Activated naive CD4-positive, alpha-beta T cell treated with Interleukin-2 at 50 U/mL for 16 hours (primary cell): ENCODE measurements at places on chromosomes 2 and 18.

DNA sequence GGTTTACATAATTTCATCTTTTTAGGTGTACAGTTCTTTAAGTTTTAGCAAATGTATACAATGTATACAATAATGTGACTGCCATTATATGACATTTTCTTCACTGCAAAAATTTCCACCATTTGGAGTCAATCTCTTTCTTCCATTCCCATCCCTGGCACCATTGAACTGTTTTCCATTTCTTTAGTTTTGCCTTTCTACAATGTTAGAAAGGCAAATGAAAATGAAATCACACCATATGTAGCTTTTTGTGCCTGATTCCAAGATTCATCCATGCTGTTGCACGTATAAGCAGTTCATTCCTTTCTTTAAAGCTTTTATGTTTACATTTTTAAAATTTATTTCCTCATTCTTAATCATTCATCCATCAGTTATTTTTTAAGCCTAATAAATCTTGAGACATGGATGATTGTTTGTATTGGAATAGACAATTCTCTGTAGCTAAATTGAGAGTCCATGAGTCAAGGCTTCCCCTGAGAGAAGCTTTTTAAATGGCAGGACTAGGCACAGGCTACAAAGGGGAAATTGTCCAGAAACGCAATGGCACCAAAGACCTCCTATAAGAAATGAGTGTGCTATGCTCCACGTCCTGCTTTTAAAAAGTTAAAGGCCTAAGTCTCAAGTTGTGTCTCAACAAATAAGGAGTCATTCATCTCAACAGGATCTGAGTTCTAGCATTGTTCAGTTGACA lies 8.7 kb upstream of the COL5A2 start:
- no peak for DNase-seq

DNA sequence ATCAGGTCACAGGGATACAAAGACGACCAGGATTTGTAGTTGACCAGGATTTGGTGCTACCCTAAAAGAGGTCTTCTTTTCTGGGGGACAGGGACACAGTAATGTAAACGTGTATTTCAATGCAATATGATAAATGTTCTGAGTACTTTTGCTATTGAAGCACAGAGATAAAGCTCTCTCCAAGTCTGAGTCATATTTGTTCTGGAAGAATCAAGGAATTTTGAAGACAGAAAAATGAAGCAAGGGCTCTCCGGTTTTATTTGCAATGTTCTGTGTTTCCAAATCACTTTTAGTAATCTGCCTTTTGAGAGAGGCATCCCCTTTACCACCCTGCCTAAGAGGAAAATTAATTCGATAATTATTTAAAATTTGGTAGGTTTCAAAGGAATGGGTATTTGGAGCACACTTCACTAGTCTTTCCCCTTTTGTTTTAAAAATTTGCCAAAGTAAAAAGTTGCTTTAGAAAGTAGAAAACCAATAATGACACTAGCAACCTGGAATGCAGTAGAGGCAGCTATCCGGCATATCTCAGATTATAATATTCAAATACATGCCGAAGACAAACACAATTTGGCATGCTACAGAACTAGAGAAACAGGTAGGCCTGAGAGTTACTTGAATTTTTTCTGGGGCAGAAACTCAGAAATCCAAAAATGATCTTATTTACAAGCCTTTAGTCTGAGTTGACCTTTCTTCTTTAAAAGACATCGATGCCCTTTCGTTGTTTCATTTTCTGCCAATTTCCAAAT lies 82.7 kb downstream of the MREG start:
- no peak for DNase-seq

DNA sequence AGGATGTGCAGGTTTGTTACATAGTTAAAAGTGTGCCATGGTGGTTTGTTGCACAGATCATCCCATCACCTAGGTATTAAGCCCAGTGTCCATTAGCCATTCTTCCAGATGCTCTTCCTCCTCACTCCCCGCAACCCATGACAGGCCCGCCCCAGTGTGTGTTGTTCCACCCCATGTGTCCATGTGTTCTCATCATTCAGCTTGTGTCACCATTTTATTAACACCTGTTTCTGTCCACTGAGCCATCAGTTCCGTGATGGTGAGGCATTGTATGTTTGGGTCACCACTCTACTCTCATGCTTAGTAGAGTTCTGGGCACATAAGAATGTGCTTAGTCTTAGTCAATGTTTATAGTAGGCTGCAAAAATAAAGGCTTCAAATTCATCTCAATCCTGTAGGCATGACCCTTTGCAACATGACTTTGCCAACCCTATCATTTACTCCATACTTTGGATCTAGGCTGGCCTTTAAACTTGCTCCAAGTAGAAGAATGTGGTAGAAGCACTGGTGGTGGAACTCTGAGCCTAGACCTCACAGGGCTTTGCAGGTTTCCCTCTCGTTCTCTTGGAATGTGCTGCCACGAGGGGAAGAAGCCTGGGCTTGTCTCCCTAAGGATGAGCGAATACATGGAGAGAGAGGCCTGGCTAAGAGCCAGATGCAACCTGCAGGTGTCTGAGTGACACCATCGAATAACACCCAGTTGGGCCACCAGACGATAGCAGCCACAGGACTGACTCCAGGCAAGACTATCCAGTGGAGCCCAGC lies 161.5 kb downstream of the NAPG start:
- no peak for DNase-seq

DNA sequence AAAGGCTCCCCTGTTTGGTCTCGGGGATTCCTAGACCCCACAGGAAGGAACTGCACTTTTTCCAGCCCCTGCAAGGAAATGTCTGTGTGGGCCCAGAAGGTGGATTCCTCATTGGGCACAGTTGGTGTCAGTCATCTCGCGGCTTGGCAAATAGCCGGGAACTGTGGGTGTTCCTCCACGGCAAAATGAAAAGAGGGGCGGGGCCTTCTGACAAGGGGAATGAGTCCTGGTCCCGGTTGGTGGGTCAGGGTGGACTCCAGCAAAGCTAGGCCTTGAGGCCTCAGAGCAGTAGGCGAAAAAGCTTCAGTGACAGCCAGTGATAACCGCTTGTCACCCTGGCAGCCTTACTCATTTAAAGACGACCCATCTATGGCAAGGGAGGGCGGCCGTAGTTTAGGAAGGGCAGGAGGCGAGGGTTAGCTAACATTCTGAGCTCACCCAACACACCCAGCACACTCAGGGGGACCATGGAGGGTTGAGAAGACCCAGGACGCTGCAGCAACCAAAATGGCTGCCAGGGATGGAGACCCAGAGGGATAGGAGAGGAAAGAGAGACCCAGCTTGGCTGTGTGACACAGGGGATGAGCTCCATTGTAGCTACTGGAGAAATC lies 16.5 kb downstream of the SLC4A3 start:
- DNase-seq = no peak

DNA sequence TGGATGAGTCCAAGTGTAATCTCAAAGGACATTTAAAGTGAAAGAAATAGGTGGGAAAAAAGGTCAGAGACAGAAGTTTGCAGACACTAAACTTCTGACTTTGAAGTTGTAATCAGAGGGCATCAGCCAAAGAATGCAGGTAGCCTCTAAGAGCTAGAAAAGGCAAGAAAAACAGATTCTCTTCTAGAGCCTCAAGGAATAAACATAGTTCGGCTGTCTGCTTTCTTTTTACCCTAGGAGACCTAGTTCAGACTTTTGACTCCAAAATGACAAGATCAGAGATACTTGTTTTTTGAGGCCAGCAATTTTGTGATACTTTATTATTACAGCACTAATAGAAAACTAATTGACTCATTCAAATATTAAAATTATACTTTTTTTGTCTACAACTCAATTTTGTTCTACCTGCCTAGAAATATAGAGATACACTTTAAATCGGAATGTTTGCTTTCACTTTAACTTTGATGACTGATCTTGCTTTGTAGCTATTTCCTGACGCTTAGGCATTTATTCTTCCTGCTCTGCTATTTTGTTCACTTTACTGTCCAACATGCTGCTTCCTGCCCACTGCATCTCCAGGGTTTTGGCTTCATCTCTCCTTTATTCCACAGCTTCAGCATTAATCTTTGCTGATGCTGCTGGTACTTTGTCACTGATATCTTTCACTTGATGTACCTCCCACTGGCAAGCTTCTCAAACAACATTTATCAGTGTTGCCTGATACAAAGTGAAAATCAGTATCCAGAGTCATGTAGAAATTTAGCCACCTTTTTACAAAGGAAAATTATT lies 272.5 kb downstream of the DSEL start:
- no peak for DNase-seq

DNA sequence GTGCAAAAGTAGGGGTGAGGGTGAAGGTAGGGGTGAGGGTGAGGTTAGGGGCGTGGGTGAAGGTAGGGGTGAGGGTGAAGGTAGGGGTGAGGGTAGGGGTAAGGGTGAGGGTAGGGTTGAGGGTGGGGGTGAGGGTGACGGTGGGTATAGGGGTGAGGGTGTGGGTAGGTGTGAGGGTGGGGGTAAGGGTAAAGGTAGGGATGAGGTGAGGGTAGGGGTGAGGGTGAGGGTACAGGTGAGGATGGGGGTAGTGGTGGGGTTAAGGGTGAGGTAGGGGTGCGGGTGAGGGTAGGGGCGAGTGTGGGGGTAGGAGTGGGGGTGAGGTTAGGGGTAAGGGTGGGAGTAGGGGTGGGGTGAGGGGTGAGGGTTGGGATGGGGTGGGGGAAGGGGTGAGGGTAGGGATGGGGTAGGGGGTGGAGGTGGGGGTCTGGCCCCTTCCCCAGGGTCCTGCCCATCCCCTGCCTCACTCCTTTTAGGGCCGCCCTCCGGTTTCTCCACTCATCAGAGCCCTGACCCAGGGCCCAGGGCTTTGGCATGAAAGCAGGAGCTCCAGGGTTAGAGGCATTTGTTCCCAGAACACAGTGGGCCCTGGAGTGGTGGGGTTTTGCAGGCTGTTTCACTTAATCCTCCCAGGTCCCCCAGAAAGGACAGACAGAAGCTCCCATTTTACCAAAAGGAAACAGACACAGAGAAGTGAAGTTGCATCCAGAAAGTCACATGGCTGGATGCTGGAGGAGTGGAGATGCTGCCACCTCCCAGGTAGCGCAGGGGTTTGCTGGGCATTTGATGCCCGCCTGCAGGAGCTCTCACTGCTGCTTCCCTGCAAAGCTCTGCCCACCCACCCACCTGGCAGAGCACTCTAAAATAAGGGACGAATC lies 26.9 kb downstream of the SNORC start:
- DNase-seq = no peak

GRCh38 chr2:99256677-99257076 lies 1.2 kb upstream of the LYG2 start:
- no peak for DNase-seq

DNA sequence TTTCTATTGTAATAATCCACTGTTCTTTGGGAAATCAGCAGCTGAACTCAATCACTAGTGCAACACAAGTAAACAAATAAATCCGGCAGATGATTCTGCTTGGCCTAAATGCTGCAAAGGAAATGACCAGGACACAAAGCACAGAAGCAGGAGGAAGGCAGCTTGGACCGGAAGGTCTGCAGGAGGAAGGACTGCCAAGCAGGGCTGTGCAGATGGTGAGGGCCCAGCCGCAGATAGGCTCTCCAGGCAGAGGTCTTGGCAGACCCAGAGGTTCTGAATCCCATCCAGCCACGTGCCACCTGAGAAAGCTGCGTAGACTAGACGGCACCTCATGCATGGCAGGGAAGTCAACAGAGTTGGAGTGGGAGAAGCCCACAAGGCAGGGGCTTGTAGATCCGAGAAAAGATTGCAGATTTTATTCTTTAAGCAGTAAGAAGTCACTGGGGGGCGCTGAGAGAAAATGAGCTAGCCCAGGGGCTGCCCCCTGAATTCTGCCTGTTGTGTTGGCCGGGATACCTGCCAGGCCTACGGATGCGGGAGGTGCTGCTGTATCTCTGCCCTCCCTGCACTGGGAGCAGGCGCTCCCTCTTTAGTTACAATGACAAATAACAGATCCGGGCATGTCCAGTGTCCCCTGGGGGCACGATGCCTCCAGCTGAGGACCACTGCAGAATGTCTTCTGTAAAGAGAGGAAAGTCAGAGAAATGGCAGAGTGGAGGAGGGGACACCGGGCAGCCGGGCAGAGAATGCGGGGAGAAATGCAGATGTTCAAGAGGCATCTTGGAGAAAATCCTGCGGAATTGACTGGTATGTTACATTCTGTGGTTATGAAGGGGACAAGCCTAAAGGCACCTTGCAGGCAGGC lies 153.5 kb downstream of the PXDN start:
- DNase-seq = no peak

DNA sequence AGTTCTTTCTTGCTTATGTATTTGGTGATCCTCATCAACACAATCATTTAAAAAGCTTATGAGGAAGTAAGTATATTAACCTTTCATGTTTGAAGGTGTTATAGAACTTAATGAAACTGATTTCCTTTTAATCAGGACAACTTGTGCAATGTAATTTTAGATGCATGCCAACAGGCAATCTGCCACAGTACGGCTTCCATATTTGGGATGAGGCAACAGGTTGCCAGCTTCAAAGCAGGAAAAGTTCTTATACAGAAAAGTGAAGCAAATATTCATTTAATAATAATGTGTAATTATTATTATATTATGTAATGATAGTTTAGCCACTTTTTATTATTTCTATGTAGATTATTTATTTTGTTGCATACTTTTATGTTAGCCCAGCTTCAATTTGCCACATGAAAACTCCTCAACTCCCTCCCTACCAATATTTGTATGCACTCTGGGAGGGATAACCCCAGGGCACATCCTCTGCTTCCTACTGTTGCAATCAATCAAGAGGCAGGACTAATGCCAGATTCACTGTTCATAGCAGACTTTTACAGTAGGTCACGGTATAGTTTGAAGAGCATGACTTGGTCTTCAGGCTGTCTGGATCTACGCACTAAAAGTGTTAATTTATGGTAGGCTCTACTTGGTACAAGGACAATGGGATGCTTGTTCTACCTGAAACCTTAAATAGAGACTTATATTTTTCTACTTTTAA lies 277.2 kb downstream of the AGPS start:
- DNase-seq = no peak

DNA sequence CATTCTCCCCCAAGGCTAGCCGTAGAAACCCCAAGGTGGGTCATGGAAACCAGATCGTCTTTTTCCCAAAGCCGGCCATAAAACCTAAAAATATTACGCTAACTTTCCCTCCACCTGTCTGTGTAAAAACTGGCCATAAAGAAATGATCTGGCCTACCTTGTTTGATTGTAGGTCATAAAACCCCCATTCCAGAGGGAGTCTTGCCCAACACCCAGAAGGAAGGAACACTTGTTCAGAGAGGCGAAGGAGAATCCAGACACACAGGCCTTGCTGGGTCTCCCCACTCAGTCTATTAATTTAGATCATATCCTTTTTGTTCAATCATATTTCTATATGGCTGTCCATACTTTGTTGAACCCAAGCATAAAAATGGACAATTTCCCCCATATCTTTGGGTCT lies 344.7 kb downstream of the HRH4 start:
- no peak for DNase-seq
